ENCODE measurements at places on chromosomes 7 and 10.
A peak's percentile ranks its signal among the peaks of the same experiment; 100 is the strongest.

DNA sequence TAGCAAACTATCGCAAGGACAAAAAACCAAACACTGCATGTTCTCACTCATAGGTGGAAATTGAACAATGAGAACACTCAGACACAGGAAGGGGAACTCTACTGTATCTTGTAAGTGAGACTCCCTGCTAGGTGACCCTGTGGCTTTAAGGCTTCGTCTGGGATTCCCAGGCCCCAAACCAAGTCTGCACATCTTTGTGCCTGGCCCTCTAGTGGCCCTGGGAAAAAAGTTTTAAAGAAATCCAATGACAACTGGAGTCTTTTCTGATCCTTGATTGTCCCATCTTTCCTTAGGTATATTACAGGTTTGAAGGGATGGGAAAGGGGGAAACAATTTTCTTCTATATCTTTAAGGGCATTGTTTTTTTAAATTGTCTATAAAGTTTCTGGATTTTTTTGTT, 10.6 kb upstream of the LIPM start:
- peak; percentile 26 for DNase-seq

DNA sequence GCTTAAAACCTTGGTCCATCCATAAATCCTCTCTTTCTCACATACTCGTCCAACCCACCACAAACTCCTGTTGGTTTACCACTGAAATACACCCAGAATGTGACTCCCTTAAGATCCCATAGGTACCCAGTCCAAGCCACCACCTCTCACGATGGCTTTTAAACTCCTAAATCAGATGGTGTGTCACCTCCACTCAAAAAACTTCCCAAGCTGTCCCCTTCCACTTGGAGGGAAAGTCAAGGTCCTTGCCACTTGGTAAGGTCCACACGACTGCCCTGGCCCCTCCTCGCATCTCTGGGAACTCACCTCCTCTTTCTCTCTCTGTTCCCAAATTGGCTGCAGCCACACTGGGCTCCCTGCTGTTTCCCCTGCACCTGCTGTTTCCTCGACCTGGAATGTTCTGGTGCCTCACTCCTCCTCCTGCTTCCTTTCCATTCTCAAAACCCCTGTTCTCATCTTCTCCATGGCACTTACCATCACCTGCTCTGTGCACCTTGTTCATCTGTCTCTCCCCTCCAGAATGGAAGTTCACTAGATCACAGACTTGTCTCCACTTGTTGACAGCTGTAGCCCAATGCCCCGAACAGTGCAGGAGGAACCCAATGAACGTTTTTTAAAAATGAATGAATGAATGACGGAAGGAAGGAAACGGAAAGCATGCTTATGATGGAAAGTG, 23.0 kb downstream of the ZFAND2A start:
- DNase-seq: no peak

GRCh38 chr7:103821092-103821491, 168.4 kb downstream of the RELN start:
- DNase-seq: no peak

GRCh38 chr10:74892839-74893238, 66.4 kb downstream of the KAT6B start:
- DNase-seq: no peak

DNA sequence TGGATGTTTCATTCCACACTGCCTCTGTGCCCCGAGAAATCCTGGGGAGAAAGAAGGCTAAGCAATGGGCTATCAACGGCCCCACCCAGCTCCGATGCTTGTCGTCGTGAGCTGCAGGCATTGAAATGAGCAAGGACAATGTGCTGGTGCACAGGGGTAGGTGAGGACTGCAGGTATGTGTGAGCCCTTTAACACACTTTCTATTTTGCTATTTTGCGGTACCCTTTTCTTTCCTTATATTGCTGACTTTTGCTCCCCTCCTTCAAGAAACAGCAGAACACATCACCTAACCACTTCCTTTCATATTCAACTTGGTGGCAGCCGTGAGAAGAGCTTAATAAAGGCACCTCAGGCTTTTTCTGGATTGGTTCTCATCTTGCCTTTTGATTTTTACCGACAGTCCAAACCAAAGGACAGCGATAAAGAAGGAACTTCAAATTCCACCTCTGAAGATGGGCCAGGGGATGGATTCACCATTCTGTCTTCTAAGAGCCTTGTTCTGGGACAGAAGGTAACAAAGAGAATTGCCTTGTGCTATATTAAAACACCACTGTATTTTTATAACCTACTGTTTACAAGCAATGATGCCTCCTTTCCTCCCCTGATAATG, 39.2 kb downstream of the AIFM2 start:
- no peak for DNase-seq

GRCh38 chr10:36621346-36621745, 504.1 kb upstream of the ANKRD30A start:
- DNase-seq: no peak

GRCh38 chr7:38932509-38933168, 23.6 kb upstream of the VPS41 start:
- DNase-seq: peak; percentile 45

- DNase-seq: no peak
Measured at GRCh38 chr7:146216396-146217041, 99.9 kb downstream of the CNTNAP2 start.

DNA sequence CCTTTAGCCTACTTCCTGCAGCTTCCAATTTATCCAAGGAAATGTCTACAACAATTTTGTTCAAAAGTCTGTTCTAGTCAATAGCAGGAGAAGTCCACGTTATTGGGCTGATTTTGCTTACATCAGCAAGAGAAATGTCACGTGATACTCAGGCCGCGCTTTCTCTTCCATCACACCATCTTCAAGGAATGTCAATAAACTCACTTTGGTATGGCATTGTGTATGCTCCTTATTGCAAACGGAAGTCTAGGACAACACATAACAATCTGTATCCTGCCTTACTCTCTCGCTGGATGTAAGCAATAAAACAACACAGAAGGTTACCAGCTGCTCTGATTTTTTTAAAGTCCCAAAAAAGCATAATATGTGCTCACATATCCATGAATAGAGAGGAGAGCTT, 17.1 kb upstream of the STK17A start:
- DNase-seq: peak; percentile 67

DNA sequence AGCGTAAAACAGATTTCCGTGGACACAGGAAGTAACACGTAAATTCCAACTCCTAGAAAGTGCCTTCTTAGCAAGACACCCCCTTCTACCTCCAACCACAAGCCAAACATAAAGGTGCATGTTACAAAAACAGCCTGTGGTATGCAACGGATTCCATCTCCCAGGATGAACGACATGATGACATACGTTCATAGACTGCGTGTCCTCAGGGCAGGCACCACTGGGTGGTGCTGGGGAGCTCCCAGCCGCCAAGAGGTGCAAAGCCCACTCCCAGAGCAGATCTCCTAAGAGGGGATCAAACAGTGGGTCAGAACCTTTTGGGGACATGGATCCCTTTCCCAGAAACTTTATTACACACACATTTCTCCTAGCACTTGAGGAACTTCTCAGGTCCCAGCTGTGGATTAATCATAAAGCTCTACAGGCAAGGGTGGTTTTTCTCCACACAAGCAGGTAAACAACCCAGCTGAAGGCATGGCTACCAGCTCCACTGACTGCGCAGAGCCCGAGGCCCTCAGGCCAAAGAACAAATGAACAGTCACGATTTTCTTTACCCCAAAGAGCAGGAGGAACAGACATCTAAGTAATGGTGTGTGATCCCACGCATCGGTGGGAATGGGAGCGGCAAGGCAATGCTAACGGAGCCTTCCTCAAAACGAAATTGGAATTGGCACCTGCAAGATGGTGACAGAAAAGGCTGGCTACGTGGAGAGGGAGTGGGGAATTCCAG, 13.8 kb downstream of the PSAP start:
- peak; percentile 33 for DNase-seq

GRCh38 chr7:27251652-27252590, 9.3 kb downstream of the EVX1 start:
- DNase-seq: no peak

GRCh38 chr7:140084142-140084655, 21.4 kb upstream of the PARP12 start:
- no peak for DNase-seq

- peak; percentile 13 for DNase-seq
Measured at GRCh38 chr7:51366930-51367613, 50.5 kb upstream of the COBL start.

DNA sequence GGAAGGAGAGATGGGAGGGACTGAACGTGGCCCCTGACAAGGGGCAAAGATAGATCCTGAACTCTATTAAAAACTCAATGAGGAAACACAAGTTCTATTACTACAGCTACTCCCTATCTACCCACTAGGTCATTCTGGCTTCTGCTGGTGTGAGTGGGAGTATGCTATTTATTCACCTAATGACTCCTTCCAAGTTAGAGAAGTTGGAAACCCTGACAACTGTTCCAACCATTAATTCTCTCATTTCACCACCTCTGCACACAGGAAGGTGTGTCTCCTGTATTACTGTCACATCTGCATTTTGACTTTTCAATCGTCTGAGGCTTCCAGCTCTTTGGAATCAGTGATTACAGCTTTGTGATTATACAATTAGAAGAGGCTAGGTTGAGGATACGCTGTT, 169.4 kb upstream of the ADO start:
- DNase-seq: no peak

- no peak for DNase-seq
Measured at GRCh38 chr7:128902761-128903585, 7.5 kb downstream of the KCP start.

GRCh38 chr10:132593900-132594876, 56.6 kb downstream of the INPP5A start:
- no peak for DNase-seq

DNA sequence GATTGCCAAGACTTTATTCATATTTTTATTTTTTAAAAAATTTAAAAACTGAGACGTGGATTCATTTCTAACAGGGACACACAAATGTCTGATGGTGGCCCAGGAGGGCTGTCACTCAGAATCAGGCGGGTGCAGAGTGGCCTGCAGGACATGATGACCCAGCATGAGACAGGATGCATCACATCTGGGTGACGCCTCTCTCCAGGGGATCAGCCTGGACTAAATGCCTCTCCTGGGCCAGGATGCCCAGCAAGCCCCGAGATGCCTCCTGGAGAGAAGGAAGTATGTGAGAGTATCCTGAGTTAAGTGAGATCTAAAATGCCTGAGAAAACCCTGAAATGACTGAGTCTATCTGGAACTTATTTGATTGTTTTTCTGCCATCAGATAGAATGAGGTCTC, 16.9 kb upstream of the MTURN start:
- DNase-seq: no peak

- no peak for DNase-seq
Measured at GRCh38 chr7:105678811-105679495, 97.7 kb upstream of the EFCAB10 start.

- no peak for DNase-seq
Measured at GRCh38 chr10:95388539-95388938, 97.7 kb upstream of the PDLIM1 start.

DNA sequence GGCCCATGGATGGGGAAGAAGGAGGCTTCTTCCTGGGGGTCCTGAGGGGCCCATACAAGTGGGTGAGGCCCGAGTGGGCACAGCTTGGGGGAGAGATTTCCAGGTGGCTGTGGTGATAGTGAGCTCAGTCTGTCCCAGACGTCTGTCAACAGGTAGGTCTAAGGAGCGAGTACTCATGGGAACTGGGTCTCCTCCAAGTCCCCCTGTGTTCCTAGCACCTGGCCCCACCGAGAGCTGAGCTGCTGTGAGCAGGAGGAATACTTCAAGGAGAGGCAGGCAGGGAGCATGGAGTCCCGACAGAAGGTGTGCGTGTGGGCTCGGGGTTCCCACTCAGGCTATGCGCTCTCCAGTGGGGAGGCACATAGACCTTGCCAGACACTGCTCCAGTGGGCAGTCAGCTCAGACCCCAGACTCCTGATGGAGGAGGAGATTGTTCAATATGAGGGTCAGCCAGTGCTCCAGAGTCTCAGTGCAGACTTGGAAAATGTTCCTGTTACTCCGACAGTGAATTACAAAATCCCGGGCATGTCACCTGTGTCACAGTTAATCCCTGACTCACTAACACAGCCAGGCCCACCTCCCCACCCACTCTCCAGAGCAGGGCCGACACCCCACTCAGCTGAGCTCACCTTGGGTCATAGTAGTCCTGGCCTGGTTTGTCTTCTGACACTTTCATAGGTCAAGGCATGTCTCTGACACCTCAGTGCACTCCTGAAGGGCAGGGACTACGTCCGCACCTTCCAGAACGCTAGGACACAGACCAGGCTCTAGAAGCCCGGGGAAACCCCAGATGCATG, 28.2 kb upstream of the C10orf53 start:
- no peak for DNase-seq

DNA sequence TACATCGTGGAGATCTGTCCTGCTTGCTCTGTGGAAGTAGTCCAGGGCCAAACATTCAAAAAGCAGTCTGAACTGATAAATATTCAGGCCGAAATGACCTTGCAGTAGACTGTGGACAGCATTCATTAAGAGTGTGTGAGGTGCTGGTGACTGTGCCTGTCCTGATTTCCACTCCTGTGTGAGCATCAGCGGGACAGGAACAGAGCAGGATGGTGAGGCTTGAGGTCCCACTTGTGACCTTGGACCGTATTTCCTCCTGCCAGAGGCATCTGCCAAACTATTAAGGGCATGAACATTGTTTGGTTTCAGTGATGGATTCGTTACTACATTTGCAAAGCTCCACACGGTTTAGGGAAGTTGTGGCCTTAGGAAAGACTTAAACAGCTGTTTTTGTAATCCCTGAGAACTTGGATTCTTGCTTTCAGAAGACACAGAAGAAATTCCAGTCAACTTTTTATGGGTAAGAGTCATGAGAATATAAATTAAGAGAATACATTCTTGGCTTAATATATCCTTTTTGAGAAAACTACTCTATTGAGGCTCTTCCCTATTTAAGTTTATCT, 32.8 kb downstream of the CCNY start:
- DNase-seq: peak; percentile 19

DNA sequence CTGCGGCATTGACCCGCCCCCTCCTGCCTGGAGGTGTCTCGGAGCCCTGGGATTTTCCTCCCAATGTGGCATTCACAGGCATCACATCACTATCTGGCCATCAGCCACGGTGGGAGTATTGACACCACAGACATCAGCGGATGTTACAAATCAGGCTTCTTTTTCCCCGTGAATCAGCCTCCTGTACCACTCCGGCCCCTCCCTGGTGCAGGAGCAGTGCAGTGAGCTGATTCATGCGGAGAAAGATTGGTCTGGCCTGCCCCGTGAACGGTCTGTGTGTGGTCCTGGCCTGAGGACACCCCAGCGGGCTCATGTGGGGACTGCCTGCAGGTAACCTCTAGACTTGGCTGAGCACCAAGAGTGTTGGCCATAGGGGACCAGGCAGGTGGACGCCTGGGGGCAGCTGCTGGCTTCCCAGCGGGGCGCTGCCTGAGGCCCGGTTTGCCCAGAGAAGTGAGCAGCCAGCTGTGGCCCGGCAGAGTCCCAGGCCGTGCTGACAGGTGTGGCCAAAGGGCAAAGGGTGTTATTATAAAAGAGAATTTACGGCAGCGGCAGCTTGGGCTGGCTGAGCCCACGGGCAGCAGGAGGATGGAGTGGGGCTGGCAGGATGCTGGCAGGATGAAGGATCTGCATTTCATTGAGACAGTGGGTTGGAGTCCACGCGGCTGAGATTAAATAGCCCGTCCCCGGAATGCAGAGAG, 32.1 kb upstream of the GNA12 start:
- DNase-seq: peak; percentile 87

GRCh38 chr7:50302486-50303334, 1.8 kb upstream of the IKZF1 start:
- DNase-seq: no peak
